Tibial nerve (tissue), 4 donors: ENCODE measurements at places on chromosomes 6 and 20.

GRCh38 chr20:51826372-51826771 is 24.1 kb upstream of the SALL4 start:
- no peak overlapping the region for H3K27ac ChIP-seq
- H3K4me1 ChIP-seq: no peaks in the 10 kb centered on the region
- no peak overlapping the region for H3K4me3 ChIP-seq
- H3K36me3 ChIP-seq: no peaks in the 10 kb centered on the region

GRCh38 chr6:110823146-110823545 is 7.9 kb upstream of the CDK19 start:
- H3K36me3 ChIP-seq: no peaks in the 10 kb centered on the region
- H3K27ac ChIP-seq: no peak overlapping the region
- no peaks in the 10 kb centered on the region for H3K27me3 ChIP-seq
- H3K4me1 ChIP-seq: peaks cover 27% of the 10 kb centered on the region
- DNase-seq: no peak
- no peak overlapping the region for H3K4me3 ChIP-seq

DNA sequence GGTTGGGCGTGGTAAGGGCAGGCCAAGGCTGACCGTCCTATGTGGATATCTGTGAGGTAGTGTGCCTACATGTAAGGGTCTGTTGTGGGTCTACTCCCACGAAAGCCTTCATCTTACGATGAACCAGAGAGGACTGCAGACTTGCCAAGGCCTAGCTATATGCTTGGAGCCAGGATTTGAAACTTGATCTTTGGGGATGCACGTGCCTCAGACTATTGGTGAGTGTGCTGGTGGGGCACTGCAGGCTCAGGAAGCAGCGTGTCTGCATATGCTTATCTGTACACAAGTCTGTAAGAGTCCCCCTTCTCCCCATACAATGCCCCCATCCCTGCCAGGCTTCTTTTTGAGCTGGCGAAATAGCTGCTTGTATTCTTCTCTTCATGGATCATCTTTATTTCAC is 17.9 kb downstream of the PLCG1 start:
- H3K27me3 ChIP-seq: no peaks in the 10 kb centered on the region
- no peaks in the 10 kb centered on the region for H3K36me3 ChIP-seq
- no peak overlapping the region for H3K27ac ChIP-seq
- no peak overlapping the region for H3K4me3 ChIP-seq
- no peak for DNase-seq

DNA sequence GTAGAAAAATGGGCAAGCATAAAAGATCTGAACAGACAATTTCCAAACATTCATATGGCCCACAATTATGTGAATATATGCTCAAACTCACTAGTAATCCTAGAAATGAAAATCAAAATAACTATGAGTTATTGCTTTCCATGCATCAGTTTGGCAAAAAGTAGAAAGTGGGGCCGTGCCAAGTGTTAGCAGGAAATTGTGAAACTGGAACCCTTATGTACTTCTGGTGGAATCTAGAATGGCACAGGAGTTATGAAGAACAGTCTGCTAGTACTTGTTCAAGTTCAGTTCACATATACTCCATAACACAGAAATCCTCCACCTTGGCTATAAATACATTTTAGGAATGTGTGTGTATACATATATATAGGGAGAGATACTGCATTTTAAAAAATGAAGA is 89.8 kb downstream of the EYA2 start:
- no peaks in the 10 kb centered on the region for H3K27me3 ChIP-seq
- no peaks in the 10 kb centered on the region for H3K36me3 ChIP-seq
- H3K4me1 ChIP-seq: no peaks in the 10 kb centered on the region
- H3K4me3 ChIP-seq: no peak overlapping the region

GRCh38 chr6:154403788-154404187 is 47.2 kb upstream of the IPCEF1 start:
- H3K36me3 ChIP-seq: no peaks in the 10 kb centered on the region
- no peak overlapping the region for H3K4me3 ChIP-seq
- no peaks in the 10 kb centered on the region for H3K27me3 ChIP-seq
- peak overlapping the region; percentile 86 for H3K27ac ChIP-seq

- no peaks in the 10 kb centered on the region for H3K27me3 ChIP-seq
- no peaks in the 10 kb centered on the region for H3K4me1 ChIP-seq
- H3K4me3 ChIP-seq: no peak overlapping the region
- H3K36me3 ChIP-seq: no peaks in the 10 kb centered on the region
- DNase-seq: no peak
These were observed 237.0 kb downstream of the BCKDHB start for GRCh38 chr6:80343511-80343910.

GRCh38 chr6:36327226-36327918 is 9.3 kb downstream of the BNIP5 start:
- H3K4me3 ChIP-seq: no peak overlapping the region
- no peaks in the 10 kb centered on the region for H3K4me1 ChIP-seq
- no peaks in the 10 kb centered on the region for H3K27me3 ChIP-seq
- H3K36me3 ChIP-seq: no peaks in the 10 kb centered on the region

DNA sequence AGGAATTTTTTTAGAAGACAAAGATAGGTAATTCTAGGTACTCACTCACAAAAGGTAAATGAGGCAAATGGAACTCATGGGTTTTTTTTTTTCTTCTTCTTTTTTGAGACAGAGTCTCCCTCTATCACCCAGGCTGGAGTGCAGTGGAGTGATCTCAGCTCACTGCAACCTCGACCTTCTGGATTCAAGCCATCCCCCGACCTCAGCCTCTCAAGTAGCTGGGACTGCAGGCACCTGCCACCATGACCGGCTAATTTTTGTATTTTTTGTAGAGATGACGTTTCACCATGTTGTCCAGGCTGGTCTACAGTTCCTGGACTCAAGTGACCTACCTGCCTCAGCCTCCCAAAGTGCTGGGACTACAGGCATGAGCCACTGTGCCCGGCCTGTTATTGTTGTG is 126.1 kb downstream of the LRRC1 start:
- H3K27ac ChIP-seq: no peak overlapping the region
- no peak overlapping the region for H3K4me3 ChIP-seq
- no peaks in the 10 kb centered on the region for H3K36me3 ChIP-seq
- no peaks in the 10 kb centered on the region for H3K4me1 ChIP-seq
- no peak for DNase-seq
- H3K27me3 ChIP-seq: no peaks in the 10 kb centered on the region

GRCh38 chr20:24436160-24436559 is 33.3 kb upstream of the SYNDIG1 start:
- H3K36me3 ChIP-seq: no peaks in the 10 kb centered on the region
- no peak overlapping the region for H3K27ac ChIP-seq

DNA sequence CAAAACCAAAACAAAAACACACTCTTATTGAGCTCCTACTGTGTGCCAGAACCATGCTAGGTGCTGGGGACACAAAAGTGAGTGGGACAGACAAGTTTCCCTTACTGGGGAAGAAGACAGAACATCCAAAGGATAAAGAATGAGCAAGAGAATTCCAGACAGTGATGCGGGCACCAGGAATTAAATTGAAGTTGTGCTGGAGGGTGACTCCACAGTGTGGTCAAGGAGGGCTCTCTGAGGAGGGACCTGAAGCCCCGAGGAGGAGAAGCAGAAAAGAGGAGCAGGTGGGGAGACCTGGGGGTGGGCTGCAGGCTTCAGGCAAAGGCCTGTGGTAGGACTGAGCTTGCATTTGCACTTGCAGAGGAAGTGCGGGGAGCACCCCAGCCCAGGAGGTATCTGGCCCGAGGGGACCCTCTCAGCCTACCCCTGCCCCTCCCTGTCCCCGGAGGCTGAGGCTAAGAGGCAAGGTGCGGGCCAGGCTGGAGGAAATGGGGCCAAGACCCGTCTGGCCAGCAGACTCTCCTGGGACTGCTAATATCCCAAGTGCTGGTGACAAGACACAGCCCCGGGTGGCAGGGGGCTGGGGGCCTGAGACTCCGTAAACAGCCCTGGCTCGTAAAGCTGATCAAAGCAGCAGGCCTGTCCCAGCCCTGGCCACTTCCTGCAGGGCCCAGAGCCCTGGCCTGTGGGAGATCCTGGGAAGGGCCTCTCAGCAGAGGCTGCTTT is 57.1 kb downstream of the SNAI1 start:
- H3K4me3 ChIP-seq: no peak overlapping the region
- no peaks in the 10 kb centered on the region for H3K27me3 ChIP-seq
- DNase-seq: no peak
- H3K36me3 ChIP-seq: no peaks in the 10 kb centered on the region
